ENCODE measurements at places on chromosomes 2 and 18.

GRCh38 chr18:78319264-78319663 lies 660.4 kb upstream of the SALL3 start:
- DNase-seq = no peak

- DNase-seq = no peak
Observed at GRCh38 chr2:54063967-54064535, 51.4 kb upstream of the ACYP2 start.

DNA sequence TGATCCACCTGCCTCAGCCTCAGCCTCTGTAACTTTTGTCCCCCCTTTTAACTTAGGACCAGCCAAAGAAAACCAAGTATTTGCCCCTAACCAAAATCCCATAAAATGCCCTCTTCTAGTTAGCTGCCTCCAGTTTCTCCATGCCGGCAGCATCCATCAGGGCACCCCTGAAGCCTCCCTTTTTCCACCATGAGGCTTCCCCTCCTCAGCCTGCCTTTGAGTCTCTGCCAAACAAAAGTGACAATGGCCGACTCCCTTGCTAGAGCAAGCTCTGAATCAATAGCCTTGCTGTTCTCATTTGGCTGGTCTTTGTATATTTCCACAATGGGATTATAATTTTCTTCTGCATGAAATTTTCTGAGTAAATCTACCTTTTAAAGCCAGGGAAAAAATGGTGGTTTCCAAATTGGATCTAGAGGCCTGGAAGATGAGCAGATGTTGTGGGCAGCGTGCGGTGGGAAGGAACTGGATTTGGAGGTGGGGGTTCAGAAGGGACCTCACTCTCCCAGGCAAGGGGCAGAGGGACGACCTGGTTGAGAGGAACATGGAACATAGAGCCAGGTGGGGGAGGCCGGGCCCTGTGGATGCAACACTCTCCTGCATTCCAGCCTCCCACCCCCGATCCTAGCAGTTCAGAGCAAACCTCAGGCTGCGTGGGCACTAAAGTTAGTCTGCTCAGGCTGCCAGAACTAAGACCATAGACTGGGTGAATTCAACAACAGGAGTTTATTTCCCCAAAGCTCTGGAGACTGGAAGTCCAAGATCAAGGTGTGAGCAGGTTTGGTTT lies 80.6 kb downstream of the HS6ST1 start:
- DNase-seq = no peak

- no peak for DNase-seq
Observed at GRCh38 chr2:74198023-74198460, 373 bp upstream of the MTHFD2 start.

DNA sequence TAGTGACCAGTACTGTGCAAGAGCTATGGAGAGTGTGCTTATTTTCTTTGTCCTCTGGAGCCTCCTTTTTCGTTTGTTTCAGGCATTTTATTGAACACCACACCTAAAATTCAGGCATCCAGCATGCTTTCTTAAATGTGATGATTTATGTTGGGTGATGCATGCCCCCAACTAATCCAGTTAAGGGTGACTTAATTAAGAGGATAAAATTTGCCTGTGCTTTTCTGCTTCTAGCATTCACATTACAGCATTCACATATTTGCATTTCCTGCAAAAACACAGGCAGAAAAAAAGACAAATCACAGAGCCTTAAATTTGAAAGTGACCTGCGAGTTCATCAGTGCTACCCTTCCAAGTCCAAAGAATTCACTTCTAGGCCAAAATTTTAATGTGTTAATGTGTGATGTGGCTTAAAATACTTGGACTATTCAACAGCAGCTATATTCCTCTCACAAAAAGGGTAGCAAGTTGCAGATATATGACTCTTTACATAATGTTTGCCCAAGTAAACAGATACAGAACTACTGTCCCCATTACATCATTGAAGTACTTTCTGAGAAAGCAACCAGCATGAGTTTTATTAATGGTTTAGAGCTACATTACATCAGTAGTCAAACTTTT lies 286.5 kb downstream of the THSD7B start:
- no peak for DNase-seq

DNA sequence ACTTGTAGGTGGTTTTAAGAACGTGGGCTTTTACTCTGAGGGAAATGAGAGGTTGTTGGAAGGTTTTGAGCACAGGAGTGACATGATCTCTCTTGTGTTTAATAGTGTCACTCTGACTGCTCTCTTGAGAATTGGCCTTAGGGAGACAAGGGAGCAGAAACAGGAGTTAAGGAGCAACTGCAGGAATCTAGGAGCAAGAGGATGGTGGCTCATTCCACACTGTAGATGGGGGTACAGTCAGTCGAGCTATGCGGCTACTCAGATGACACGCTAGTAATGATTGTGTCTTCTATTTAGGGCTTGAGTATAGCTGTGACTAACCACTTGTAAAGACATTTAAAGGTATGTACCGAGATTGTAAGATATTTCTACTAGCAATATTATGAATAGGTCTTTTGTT lies 87.4 kb downstream of the RPRM start:
- DNase-seq = no peak

DNA sequence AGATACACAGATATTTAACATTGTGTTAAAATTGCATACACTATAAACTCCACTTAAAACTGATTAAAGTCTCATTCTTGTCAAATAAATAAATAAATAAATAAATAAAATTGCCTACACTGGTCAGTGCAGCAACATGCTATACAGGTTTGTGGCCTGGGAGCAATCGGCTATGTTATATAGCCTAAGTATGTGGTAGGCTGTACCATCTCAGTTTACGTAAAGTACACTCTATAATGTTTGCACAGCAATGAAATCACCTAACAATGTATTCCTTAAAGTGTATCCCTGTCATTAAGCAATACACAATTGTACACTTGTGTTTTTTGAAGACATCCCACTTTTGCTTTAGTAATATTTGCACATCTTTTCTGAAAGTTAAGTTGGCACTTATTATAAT lies 337.7 kb upstream of the SETBP1 start:
- no peak for DNase-seq

DNA sequence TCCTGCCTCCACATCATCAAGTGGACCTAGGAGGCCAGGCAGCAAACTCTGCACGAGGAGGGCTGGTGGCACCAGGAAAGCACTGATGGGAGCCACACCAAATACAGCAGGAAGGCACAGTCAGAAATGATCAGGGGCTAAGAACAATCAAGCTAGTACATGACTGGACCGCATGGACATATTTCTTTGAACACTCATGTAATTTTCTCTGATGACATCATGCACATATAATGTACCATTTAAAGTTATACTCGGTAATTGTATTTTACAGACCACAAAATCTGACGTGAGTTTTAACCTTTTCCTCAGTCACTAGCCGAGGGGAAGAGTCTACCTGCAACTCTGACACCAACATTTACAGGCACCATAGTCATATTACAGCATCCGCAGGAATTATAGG lies 76.7 kb downstream of the XDH start:
- DNase-seq = peak; percentile 87

DNA sequence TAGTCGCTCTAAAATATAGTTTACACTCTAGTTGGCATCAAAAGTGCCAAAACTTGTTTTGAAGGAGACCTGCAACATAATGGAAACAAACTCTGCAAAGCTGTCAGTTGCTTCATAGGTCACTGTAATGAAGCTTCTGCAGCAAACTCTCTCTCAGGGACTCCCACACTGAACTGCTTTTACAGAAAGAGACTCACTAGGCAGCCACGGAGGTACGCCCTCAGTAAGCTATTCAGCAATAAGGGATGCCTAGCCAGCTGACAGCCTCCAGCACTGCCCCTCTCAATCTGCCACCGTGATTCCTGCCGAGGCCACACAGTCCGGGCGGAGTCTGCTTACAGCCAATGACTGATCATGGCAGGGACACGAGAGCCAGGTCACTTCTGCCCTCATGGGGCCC lies 51.1 kb downstream of the COLEC12 start:
- no peak for DNase-seq

GRCh38 chr2:23480957-23481797 lies 96.2 kb downstream of the KLHL29 start:
- DNase-seq = peak; percentile 93

GRCh38 chr2:201157694-201158093 lies 25.2 kb upstream of the CASP10 start:
- DNase-seq = no peak

GRCh38 chr2:97737421-97738178 lies 24.2 kb downstream of the ZAP70 start:
- DNase-seq = no peak

DNA sequence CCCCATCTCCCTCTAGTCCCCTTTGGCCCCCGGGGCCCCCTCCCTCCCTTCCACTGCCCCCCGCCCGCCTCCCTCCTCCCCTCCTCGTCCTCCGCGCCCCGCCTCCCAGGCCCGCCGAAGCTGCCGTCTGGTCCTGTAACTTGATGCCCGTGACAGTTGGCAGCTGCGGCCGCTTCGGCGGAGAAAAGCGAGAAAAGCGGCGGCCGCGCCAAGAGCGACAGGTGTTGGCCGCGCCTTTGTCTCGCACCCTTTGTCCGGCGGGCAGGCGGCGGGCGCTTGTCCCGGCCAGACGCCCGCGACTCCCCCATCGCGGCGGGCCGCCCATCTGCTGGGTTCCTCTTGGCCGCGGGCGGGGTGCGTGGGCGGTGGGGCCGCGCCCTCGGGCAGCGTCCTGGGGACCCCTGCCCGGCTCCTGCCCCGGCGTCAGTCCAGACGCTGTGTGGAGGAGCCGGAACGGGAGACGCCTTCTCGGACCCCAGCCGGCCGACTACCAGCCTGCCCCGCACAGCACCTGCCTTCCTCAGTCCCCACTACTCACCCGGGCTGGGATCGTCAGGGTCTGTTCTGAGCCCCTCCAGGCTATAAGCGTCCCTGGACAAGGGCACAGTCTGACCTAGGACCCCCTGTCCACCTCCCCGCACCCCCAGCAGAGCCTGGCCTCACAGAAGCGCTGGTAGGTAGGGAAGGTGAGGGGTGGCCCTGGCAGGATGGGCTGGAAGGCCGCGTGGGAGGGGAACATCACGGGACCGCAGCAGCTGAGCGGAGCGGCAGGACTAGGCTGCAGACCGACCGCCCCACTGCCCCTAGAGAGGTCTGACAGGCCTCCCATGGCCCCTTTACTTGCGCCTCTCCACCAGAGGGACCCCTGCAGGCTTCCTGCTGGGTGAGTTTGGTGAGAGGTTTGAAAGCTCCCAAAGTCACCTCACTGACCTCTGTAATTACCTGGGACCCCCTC lies 1.2 kb upstream of the HES6 start:
- DNase-seq = peak; percentile 21

GRCh38 chr2:201432038-201432620 lies 19.1 kb downstream of the TRAK2 start:
- peak; percentile 85 for DNase-seq

DNA sequence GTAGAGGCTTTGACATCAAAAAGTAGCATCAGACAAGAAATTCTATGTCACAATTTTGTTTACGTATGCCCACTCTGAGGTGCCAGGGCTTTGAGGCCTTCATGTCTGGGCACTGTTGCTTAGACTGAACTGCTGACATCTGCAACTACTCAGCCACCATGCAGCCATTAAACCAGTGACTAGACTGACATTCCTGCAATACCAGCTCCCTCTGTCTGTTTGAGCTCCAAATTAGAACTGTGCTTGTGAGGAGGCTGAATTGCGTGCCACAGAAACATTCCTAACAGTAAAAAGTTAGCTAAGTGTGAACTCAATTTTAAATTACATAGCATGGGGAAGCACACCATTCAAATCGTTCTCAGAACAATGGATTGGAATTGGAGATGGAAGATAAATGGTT lies 163.2 kb downstream of the INSIG2 start:
- DNase-seq = no peak

- no peak for DNase-seq
Observed at GRCh38 chr18:9032519-9032918, 70.0 kb upstream of the NDUFV2 start.

GRCh38 chr2:11659851-11660250 lies 10.1 kb downstream of the NTSR2 start:
- DNase-seq = no peak

GRCh38 chr2:42562474-42563144 lies 5.8 kb upstream of the MTA3 start:
- DNase-seq = no peak

GRCh38 chr2:22282220-22282619 lies 1102.8 kb upstream of the KLHL29 start:
- peak; percentile 25 for DNase-seq

- no peak for DNase-seq
Observed at GRCh38 chr18:66346833-66347588, 256.9 kb downstream of the CDH19 start.

GRCh38 chr18:6781142-6781714 lies 51.7 kb downstream of the ARHGAP28 start:
- no peak for DNase-seq

DNA sequence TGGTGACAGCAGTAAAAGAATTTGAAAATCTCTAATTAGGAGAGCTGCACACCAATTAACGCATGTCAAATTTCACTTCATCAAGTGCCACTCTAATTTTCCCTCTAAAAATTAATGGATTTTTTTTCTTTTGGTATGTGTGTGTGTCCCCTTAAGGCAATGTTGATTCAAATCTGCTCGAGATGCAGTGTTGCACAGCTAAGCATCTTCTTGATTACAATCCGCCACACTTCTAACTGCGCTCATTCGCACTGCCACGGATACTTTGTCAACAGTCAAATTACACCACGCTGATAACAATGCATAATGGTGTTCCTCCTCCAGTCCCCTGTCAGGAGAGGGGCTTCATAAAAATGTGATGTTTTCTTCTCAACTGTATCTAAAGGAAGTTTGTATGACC lies 261.4 kb downstream of the MEIS1 start:
- DNase-seq = no peak

- no peak for DNase-seq
Observed at GRCh38 chr2:98896944-98897343, 39.1 kb downstream of the CRACDL start.

- peak; percentile 94 for DNase-seq
Observed at GRCh38 chr2:152694161-152694661, 23.1 kb downstream of the PRPF40A start.

DNA sequence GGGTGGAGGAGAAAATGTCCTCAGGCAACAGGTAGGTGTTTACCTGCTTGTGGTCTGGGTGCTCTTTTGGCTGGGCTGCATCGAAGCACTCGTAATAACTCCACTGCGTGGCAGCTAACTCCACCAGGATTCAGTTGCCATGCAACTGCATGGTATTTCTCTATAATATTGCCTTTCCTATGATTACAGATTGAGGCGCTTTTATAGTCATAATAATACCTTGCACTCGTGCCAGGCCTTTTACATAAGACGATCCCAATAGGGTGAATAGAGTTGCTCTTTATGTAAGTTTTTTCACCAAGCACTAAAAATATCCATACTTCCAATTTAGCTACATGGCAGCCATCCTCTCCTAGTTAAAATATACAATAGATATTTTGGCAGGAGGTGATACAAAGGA lies 19.7 kb upstream of the NYAP2 start:
- no peak for DNase-seq

DNA sequence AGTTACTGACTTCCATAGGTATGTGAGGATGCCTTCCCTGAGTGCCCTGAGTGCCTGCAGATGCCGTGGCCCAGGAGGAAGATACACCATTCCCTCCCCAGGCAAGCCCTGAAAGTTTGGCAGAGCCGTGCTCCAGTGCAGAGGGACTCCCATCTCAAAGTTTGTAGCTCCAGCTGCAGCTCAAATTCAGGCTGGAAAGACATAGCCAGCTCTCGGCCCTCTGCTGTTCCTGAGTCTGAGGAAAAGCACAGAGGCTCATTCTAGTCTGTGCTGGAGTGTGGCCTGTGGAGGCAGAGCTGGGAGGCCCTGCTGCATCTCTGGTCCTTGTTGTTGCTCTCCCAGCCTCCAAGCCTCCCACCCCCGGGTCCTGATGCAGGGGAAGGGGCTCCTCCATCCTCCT lies 15.9 kb upstream of the TPO start:
- DNase-seq = no peak
